ENCODE measurements at places on chromosomes 11 and 22. TPM values are rescaled to one million over a fixed set of nuclear protein-coding genes. Genes with fewer than 3 reads are reported as not detected.

CCDC73 gene
- 0.05 TPM for polyA plus RNA-seq

CELSR1 gene
- polyA plus RNA-seq = 2.4 TPM

ANKK1 gene
- polyA plus RNA-seq = 0.16 TPM

CTTN gene
- polyA plus RNA-seq = 99.5 TPM

PAK1 gene
- polyA plus RNA-seq = 97.5 TPM

CFAP300 gene
- 1.5 TPM for polyA plus RNA-seq

GDPD4 gene
- polyA plus RNA-seq = 0.09 TPM

HYLS1 gene
- polyA plus RNA-seq = 5.4 TPM

SLC25A45 gene
- polyA plus RNA-seq = 5.7 TPM

LIF gene
- polyA plus RNA-seq = 0.76 TPM

MMP8 gene
- polyA plus RNA-seq = 0.04 TPM

ZC3H7B gene
- 36.5 TPM for polyA plus RNA-seq

RFPL3 gene
- not detected for polyA plus RNA-seq

RTCB gene
- polyA plus RNA-seq = 59.3 TPM

DGAT2 gene
- 0.34 TPM for polyA plus RNA-seq

POLR2L gene
- polyA plus RNA-seq = 109 TPM

SELENOM gene
- polyA plus RNA-seq = 18.8 TPM

TMEM45B gene
- 0.48 TPM for polyA plus RNA-seq

OR52H1 gene
- not detected for polyA plus RNA-seq

TREH gene
- 0.19 TPM for polyA plus RNA-seq

PCSK7 gene
- 25.4 TPM for polyA plus RNA-seq

MRPL23 gene
- 78.4 TPM for polyA plus RNA-seq

MYBPC3 gene
- polyA plus RNA-seq = 0.75 TPM

TENM4 gene
- 5.2 TPM for polyA plus RNA-seq

KCNE3 gene
- polyA plus RNA-seq = 1.2 TPM

BTG4 gene
- polyA plus RNA-seq = not detected

PHLDA2 gene
- 0.24 TPM for polyA plus RNA-seq

C22orf15 gene
- polyA plus RNA-seq = 0.33 TPM

TOP3B gene
- 18.3 TPM for polyA plus RNA-seq

GGTLC3 gene
- not detected for polyA plus RNA-seq

ASPHD2 gene
- polyA plus RNA-seq = 1.0 TPM

GGTLC2 gene
- not detected for polyA plus RNA-seq

C1QTNF5 gene
- 23.2 TPM for polyA plus RNA-seq

TRIM51 gene
- not detected for polyA plus RNA-seq

KRTAP5-11 gene
- not detected for polyA plus RNA-seq

ELFN2 gene
- polyA plus RNA-seq = 1.4 TPM

NAALADL1 gene
- polyA plus RNA-seq = 6.4 TPM

PARVG gene
- polyA plus RNA-seq = 3.4 TPM

UBQLNL gene
- polyA plus RNA-seq = 0.18 TPM

APIP gene
- 21.2 TPM for polyA plus RNA-seq

EHF gene
- polyA plus RNA-seq = not detected

LRRC74B gene
- 0.18 TPM for polyA plus RNA-seq

TPH1 gene
- polyA plus RNA-seq = 0.40 TPM

KCNQ1OT1 gene
- polyA plus RNA-seq = 1.3 TPM

MUC2 gene
- polyA plus RNA-seq = 0.01 TPM

PIH1D2 gene
- polyA plus RNA-seq = 1.1 TPM

CCDC157 gene
- polyA plus RNA-seq = 1.5 TPM

RTN4R gene
- polyA plus RNA-seq = 19.9 TPM

OR5M3 gene
- not detected for polyA plus RNA-seq

LRRC10B gene
- 0.14 TPM for polyA plus RNA-seq

NRXN2 gene
- polyA plus RNA-seq = 24.5 TPM

SLN gene
- polyA plus RNA-seq = 2,452 TPM

GLYATL1B gene
- polyA plus RNA-seq = not detected

SIPA1 gene
- polyA plus RNA-seq = 34.0 TPM

TRPC6 gene
- 12.2 TPM for polyA plus RNA-seq
